ENCODE measurements at places on chromosomes 1 and 21.

DNA sequence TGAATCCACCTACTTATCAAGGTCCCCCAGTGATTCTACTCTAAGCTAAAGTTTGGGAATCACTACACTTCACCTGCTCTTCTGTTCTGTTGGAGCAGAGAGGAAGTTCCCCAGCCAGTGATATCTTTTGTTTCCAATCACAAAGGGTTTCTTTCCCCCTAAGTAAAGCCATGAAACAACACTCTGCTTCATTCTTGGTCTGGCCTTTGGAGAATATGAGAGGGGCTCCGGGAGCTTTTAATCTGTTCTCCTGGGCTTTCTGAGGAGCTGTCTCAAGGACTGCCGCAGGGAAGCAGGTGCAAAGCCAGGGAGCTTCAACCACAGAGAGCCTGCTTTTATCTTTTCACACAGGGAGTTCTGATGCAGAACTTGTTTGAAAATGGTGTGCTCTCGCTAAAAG, 10.1 kb upstream of the SLAMF9 start:
- no peak for DNase-seq

DNA sequence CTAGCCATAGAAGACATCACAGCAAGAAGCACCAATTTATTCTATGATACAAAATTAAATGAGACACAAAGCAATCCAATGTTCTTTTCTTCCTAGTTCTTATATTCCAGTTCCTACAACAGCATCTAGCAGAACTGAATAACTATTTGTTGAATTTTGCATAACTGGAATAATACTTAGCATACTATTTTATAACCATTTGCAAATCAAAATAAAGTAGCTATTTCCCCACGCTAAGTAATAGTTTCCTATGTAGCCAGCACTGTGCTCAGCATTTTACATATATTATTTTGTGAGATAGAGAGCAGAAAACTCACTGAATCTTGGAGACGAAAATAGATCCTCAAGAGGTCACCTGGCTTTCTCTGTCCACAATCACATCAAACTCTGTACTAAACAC, 42.1 kb downstream of the KCNH1 start:
- no peak for DNase-seq

GRCh38 chr1:77322061-77322900, 40.5 kb downstream of the AK5 start:
- no peak for DNase-seq

DNA sequence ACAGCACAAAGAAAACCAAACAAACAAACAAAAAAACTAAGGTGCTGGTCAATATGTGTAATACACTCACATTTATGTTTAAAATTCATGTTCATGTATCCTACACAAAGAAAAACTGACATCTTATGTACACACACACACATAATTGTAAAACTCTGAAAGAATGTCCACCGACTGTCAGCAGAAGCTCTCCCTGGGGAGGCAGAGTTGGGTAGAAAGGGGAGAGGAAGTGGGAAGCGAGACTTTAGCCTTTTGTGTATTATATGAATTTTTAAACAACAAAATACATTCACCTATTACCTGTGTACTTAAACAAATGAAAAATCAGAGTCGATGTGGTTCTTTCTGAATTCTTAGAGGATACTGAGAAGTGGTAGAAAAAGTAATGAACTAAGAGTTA, 88.3 kb downstream of the ABCA4 start:
- DNase-seq = no peak

- DNase-seq = no peak
Measured at GRCh38 chr21:40681164-40681859, 165.6 kb downstream of the DSCAM start.

DNA sequence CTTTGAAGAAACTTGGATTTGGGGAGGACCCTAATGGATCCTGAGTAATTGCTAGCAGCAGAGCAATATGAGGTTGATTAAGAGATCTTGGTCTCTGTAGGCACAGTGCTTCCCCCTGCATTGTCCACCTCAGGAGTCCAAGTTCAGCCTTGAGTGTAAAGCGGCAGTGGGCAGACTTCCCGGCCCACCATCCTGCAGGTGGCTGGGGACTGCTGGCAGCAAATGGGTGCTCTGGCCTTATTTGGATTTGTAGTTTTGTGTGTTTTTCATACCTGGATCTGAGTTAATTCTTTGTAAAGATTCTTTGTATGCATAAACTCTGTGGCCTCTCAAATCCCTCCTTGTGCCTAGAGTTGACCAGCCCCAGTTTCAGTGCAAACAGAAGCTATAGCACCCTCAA, 7.6 kb downstream of the BARHL2 start:
- DNase-seq = no peak

GRCh38 chr21:29808153-29808552, 131.6 kb downstream of the GRIK1 start:
- no peak for DNase-seq

DNA sequence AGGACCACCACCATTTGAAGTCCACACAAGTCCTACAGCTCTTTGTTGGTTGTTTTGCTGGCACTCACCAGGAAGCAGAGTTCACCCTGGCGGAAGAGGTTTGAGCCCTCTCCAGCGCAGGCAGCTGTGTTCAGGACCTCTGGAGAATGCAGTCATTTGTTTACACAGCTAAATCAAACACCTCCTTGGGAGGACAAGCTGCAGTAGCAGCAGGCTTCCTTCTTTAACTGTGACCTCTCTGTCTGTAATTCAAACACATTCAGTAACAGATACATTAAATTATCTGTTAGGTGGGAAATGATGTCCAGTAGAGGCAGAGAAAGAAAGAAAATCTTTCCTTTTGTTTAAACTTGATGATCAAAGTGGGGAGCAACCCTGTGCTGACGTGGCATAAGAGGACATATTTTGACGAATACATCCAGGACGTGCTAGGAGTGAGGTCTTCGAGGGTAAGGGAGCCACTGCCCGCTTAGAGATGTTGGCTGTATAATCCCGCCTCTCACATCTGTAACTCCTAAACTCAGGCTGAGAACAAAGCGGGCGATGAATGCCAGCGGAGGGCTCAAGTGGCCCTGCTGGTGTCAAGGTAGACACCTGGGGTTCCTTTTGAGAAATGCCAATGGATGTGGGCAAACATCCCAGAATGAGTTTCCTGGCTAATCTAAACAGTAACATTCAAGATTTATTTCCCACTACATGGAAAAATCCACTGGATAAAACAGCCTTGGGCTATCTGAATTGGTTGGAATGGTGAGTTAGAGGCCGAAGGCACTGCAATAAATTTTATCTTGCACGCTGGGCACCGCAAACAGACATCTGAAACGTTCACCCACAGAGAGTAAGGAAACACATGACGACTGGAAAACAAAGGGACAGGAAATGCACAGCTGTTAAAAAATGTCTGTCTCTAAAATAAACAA, 51.7 kb downstream of the ABCA4 start:
- no peak for DNase-seq

DNA sequence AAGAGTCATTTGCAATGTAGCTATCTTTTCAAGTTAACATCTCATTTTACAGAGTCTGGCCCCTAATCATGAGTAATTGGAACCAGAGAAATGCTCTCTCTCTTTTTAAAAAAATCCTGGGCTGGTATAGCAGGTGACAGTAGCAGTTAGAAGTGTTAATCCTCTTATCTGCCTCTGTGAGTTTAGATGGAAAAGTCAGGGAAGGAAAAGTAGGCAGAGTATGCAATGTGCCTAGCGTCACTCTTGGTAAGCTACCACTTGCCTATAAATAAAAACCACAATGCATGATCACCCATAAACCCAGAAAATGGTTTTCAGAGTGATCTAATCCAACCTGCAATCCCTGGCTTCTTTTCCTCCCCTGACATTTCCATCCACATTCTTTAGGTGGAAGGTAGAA, 43.2 kb downstream of the UTP25 start:
- no peak for DNase-seq

- no peak for DNase-seq
Measured at GRCh38 chr1:223175032-223175431, 32.0 kb upstream of the TLR5 start.

GRCh38 chr1:161989786-161990185, 33.9 kb downstream of the OLFML2B start:
- DNase-seq = no peak

DNA sequence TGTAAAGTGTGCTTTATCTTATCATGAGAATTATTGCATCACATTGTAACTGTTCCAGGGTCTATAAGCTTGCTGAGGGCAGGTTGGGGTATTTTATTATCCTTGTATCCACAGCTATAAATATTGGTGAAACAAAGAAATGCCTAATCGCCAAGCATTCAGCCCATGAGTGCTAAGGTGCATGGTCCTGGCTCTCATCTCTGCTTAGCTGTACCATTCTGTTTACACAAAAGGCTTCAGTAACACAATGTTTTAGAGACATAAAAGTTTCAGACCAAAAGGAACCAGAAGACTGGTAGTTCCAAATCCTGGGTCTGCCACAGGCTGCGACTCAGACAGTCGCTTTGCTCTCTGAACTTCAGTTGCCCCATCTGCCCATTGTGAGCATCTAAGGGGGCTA, 99.6 kb upstream of the C8B start:
- no peak for DNase-seq

DNA sequence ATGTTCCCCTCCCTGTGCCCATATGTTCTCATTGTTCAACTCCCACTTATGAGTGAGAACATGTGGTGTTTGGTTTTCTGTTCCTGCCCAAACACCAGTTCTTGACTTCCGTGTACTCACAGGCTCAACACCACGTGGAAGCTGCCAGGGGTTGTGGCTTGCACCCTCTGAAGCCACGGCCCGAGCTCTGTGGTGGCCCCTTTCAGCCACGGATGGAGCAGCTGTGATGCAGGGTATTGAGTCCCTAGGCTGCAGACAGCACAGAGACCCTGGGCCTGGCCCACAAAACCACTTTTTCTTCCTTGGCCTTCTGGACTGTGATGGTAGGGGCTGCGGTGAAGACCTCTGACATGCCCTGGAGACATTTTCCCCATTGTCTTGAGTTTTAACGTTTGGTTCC, 111.6 kb downstream of the SYT14 start:
- no peak for DNase-seq

DNA sequence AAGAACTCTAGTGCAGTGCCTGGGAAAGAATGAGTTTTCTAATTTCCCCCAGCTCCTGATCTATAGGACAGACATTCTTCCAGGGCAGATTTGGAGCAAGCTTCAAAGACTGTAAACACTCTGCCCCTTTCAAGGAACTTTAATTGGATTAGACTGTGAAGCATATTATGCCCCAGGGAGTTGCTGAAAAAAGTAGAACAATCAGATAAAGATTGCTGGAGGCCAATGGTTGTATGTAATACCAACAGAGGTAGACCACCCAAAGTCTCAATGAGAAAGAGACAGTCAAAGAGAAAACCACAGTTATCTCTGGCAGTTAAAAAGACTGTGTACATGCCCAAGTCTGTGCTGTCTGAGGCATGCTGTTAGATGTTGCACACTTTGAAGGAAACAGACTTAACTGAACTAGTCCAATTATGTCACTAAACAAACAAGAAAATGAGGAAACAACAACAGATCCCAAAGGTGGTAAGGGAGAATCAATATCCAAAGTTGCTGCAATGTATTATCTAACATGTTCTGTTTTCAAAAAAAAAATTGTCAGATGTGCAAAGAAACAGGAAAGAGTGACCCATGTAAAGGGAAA, 24.4 kb downstream of the C4BPA start:
- no peak for DNase-seq

- no peak for DNase-seq
Measured at GRCh38 chr1:112431038-112431437, 35.0 kb downstream of the CTTNBP2NL start.

GRCh38 chr1:21574466-21575151, 65.4 kb downstream of the ALPL start:
- no peak for DNase-seq

- DNase-seq = no peak
Measured at GRCh38 chr1:247113733-247114271, 9.6 kb upstream of the ZNF669 start.

DNA sequence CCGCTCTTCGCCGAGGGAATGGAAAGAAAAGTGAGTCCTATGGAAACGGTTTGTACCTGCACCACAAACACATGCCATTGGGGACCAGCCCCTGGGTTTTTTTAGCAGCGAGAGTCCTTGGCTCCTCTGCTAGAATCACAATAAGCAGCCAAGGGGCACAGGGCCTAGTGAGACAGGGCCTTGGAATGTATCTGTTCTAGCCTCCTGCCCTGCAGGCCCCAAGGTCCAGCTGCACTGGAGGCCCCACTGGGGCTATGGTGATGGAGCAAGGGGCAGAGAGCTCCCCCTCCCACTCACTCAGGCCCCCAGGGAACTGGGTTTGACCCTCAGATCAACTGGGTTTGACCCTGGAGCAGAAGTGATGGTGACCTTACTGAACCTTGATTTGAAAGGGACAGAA, 14.4 kb downstream of the SHISA4 start:
- DNase-seq = no peak

GRCh38 chr21:44996983-44997936, 57.4 kb downstream of the SLX9 start:
- no peak for DNase-seq

DNA sequence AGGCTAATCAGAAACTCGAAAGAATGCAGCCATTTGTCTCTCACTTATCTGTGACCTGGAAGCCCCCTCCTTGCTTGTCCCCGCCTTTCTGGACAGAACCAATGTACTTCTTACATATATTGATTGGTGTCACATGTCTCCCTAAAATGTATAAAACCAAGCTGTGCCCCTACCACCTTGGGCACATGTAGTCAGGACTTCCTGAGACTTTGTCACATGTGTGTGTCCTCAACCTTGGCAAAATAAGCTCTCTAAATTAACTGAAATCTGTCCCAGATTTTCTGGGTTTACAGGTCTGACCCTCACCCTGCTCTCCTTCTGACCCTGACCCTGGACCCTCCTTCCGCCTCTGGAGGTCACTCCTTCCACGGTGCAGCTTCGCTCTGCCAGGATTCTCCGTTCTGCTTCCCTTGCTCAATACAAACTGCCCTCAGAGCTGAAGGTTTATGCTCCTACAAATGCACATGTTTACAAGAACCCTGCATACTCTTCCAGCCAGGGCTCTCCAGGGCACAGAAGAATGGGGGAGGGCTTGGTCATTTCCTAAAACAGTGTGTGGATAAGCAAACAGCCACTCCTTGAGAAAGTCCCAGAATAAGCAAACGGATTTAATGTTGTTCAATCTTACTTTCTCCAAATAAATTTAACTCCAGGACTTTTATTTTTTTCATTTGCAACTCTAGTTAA, 160.5 kb downstream of the ACTL8 start:
- no peak for DNase-seq

- no peak for DNase-seq
Measured at GRCh38 chr1:103056423-103056822, 51.9 kb downstream of the COL11A1 start.
